Common myeloid progenitor, CD34-positive (primary cell): ENCODE measurements at places on chromosomes 13 and 19.
A peak's percentile ranks its signal among the peaks of the same experiment; 100 is the strongest.

DNA sequence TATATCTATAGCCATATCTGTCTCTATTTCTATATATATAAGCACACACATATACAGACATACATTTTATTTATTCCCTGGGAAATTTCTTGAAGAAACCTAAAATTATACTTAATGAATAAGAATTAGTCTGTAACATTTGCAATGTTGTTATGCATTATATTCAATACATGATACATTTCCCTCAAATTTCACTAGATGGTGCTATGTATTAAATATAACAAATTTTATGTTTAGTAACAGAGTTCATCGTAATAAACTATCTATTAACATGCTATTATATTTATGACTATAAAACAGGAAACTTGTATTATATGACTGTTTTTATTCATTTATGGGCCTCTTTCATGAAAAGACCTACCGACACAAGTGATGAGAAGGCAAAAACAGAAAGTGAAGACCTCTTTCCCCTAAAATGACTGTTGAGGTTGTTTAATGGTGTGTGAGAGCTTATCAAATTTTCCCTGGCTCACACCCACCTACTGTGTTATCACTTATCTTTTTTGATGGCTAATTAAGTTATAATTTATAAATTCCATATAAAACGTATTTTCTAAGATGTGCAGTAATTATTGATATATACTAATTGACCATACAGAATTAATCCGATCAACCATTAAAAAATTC, 881.9 kb downstream of the SLITRK6 start:
- DNase-seq, result peak; percentile 33

DNA sequence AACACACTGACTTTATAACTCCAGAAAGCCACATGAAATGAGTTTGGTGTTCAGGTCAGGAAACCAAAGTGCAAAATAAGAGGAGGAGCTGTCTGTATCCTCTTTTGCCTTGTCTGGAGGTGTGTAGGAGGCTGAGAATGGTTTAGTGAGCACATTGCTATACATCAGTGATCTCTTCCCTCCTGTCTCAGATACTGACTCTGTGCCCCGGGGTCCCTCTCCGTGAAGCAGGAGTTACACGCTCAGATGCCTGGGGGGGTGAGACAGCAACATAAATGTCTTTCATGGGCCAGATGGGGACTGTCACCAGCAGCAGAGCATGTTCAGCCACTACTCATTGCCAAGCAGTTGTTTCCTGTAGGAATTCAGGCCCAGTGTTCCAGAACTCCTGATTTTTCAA, 285.4 kb downstream of the ATP8A2 start:
- no peak for DNase-seq

- no peak for DNase-seq
Observed at GRCh38 chr19:28864577-28865042, 348.3 kb downstream of the UQCRFS1 start.

DNA sequence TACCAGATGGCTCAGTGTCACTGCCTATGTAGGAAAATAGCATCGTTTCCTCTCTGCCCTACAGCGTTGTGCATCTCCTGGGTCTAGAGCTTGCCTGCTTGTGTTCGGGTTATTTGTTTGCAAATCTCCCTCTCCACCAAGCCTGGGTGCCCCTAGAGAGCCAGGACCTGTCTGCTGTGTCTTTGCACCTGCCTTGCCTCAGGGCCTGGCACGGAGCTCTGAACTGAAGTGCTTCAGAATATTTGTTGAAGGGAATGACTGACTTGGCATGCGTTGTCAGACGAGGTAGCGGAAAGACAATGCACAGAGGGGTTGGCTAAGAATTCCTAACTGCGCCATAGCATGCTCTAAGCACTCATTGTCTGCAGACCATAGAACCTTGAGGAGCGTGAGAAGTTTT, 263.4 kb downstream of the FGF9 start:
- DNase-seq, result no peak

- no peak for DNase-seq
Observed at GRCh38 chr19:650121-650520, 10.4 kb downstream of the FGF22 start.

- DNase-seq, result no peak
Observed at GRCh38 chr19:41408256-41408655, 10.6 kb downstream of the BCKDHA start.

DNA sequence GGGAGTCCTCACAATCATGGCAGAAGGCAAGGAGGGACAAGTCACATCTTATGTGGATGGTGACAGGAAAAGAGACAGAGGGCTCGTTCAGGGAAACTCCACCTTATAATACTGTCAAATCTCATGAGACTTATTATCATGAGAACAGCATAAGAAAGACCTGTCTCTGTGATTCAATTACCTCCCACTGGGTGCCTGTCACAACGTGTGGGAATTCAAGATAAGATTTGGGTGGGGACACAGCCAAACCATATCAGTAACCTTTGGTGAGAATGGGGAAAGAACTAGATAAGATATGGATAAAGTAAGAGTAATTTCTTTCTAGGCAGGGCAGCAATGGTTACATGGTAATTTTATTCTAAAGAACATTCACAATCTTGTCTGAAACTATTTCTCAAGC, 344.9 kb upstream of the KLF12 start:
- no peak for DNase-seq

DNA sequence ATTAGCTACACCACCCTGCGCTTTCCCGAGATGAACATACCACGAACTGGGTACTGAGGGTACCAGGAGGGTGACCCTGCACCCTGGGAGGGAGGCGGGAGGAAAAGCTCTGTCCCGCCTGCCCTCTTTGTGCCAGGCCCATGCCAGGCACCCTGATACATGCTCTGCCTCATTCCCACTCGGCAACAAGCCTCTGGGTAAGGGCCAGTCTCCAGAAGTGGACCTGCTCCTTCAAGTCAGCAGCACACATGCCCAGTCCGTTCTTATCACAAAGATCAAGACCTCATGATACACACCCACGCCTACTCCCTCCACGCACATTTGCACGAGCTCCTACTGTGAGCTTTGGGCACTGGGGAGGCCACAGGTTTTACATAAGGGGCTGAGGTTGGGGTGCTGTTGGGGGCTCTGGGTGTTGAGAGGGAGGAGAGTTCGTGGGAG, 2.0 kb upstream of the FFAR1 start:
- DNase-seq, result no peak

GRCh38 chr19:10915130-10916091, 13.0 kb downstream of the YIPF2 start:
- no peak for DNase-seq

- peak; percentile 68 for DNase-seq
Observed at GRCh38 chr19:11373885-11374432, 507 bp upstream of the SWSAP1 start.

GRCh38 chr13:32581177-32581786, 5.0 kb upstream of the PDS5B start:
- DNase-seq, result peak; percentile 27

GRCh38 chr13:67298297-67298696, 68.2 kb upstream of the PCDH9 start:
- DNase-seq, result no peak

GRCh38 chr19:41575998-41576397, at the start of gene CEACAM21:
CEACAM21 (plus strand) TSS chr19:41576166; CDS start chr19:41576275, 109 bp downstream.
- peak; percentile 80 for DNase-seq

DNA sequence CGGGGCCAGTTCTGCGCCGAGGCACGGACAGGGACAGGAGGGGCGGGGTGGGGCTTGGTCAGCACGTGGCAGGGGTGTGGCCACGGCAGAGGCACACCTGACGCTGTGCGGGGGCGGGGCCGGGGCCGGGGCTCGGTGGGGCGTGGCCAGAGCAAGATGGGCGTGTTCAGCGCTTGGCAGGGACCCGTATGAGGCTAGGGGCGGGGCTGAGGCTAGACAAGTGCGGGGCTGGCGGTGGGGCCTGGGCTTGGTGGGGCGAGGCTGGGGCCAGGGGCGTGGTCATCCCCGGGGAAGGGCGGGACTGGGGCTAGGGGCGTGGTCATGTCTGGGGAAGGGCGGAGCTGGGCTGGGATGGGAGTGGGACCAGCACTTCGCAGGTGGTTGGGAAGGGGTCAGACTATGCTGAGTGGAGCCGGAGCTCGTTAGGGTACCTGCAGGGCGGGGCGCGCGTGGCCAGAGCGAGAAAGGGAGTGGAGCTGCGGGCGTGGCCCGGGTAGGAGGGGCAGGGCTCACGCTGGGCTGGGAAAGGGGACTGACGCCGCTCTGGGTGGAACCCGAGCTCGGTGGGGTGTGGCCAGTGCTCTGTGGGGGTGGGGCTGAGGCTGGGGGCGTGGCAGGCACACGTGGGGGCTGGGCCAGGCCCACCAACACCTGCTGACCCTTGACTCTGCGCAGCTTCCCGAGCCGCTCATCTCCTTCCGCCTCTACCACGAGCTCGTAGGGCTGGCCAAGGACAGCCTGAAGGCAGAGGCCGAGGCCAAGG, 12.8 kb downstream of the POLR2E start:
- peak; percentile 45 for DNase-seq

- DNase-seq, result no peak
Observed at GRCh38 chr13:113753171-113753570, 5.9 kb upstream of the TMEM255B start.

GRCh38 chr13:91346850-91347201, 661 bp upstream of the MIR17HG start:
- DNase-seq, result peak; percentile 86

DNA sequence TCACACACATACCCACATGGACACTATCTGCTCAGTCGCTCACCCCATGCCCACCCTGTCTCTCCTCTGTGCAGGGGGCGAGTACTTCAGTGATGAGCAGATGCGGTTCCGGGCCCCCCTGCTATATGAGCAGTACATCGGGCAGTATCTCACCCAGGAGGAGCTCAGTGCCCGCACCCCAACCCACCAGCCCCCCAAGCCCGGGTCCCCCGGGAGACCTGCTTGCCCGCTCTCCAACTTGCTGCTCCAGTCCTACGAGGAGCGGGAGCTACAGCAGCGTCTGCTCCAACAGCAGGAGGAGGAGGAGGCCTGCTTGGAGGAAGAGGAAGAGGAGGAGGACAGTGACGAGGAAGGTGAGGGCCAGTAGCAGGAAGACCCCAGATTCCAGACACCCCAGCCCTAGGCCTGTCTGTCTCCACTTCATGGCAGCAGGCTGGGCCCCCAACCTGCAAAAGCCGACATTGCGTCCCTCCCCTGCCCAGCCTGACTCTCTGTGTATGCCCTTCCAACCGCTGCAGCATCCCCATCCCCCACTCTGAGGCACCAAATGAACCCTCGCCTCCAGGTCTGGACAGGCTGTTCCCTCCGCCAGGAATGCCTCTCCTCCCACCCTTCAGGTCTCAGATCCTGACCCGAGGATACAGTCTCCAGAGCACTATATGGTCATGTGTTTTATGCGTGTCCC, 9.7 kb downstream of the CCDC97 start:
- no peak for DNase-seq

GRCh38 chr19:8304841-8305621, 3.1 kb downstream of the CD320 start:
- DNase-seq, result no peak

DNA sequence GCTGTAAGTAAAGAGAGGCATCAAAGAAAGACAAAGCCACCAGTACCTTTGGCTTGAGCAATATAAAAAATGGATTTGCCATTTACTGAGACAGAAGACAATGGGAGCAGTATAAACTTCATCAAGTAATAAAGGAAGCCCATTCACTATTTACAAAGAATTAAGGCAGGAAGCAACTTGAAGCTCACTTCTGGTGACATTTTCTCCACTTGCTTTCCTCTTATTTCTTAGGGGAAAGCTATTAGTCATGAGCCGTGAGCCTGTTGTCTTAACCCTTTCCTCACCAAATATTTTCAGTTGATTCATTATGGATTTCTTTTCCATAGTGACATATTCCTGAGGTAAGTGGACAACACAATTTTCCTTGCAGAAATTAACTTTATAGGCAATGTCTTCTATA, 156.8 kb downstream of the DNAJC3 start:
- peak; percentile 42 for DNase-seq

DNA sequence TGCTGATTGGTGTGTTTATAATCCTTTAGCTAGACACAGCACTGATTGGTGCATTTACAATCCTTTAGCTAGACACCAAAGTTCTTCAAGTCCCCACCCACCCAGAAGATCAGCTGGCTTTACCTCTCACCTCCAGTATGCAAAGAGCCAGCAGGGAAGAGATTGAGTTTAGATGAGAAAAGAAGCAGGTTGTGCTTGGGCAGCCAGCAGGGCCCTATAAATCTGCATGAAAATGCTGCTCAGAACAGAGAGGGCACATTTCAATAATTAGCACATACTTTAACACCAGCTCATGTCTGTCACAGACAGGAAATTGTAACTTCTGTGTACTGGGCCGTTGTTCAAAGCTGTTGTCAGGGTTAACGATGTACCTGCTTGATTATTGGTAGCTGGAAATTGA, 1204.3 kb downstream of the UQCRFS1 start:
- no peak for DNase-seq

DNA sequence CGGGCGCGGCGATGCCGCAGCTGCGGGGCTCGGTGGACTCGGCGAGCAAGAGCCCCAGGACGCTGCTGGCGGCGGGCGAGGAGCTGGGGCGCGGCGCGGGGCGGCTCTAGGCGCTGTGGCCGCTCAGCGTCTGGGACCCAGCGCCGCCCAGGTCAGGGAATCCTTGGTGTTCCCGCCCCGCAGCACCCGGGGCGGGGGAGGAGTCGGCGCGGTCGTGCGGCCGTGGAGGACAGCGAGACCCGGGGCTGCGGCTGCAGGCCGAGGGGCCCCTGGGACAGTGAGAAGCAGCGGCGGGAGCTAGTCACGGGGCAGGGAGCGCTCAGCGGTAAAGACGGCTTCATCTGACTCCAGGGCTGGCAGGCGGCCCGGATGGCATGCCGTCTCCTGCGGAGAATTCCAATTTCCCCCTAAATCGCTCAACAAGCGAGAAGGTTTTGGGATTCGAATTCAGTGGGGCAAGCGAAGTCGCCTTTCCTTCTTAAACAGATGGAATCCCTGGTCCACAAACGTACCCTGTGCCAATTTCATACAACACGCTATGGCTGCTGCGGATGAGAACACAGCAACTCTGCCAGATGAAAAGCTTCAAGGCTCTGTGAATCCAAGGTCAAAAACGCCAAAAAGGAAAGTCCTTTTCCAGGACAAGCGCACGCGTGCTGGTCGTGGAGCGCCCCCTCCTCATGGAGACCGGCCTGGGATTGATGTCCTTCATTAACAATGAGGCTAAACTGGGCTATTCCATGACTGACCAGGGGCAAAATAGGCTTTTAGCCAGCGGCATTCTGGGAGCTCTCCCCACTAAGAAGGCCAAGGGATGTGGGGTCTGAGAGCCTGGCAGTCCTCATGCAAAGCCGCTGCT, 4.2 kb upstream of the ZSCAN4 start:
- peak; percentile 43 for DNase-seq

DNA sequence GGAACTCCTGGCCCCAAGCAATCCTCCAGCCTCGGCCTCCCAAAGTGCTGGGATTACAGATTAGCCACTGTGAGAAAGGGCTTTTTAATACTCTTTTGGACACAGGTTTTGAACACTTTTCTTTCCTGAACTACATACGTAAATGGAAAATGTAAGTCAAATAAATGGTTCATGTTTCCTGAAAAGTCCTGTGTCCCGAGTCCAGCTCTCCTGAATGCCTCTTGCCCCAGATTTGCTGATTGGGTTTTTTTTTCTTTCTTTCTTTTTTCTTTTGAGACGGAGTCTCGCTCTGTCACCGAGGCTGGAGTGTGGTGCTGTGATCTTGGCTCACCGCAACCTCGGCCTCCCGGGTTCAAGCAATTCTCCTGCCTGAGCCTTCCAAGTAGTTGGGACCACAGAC, 24.5 kb downstream of the PTPRS start:
- DNase-seq, result no peak
